ENCODE measurements at places on chromosomes 6 and 20.

DNA sequence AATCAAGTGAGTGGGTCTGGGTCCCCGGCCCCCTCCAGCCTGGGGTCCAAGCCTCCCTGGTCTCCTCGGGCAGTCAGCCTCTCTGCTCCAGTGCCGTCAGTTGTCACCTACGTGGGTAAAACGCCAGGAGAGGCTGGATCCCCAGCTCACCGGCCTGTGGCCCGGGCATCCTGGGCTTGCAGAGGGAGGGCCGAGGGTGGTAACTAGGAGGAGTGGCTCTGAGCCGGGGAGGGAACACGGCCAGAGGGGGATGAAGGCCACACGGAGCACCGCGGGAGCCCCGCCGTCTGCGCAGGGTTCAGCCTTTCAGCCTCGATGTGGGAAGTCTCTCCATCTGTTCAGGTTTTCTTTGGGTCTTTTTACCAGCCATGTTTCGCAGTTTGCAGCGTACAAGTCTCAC is 29.5 kb upstream of the BHLHE23 start:
- no peak for DNase-seq

- DNase-seq: no peak
These were observed 180.2 kb upstream of the PHACTR1 start for GRCh38 chr6:12536416-12536815.

GRCh38 chr20:8018958-8019245 is 659 bp downstream of the TMX4 start:
- no peak for DNase-seq

GRCh38 chr6:91167846-91168245 is 581.0 kb upstream of the MAP3K7 start:
- DNase-seq: no peak

DNA sequence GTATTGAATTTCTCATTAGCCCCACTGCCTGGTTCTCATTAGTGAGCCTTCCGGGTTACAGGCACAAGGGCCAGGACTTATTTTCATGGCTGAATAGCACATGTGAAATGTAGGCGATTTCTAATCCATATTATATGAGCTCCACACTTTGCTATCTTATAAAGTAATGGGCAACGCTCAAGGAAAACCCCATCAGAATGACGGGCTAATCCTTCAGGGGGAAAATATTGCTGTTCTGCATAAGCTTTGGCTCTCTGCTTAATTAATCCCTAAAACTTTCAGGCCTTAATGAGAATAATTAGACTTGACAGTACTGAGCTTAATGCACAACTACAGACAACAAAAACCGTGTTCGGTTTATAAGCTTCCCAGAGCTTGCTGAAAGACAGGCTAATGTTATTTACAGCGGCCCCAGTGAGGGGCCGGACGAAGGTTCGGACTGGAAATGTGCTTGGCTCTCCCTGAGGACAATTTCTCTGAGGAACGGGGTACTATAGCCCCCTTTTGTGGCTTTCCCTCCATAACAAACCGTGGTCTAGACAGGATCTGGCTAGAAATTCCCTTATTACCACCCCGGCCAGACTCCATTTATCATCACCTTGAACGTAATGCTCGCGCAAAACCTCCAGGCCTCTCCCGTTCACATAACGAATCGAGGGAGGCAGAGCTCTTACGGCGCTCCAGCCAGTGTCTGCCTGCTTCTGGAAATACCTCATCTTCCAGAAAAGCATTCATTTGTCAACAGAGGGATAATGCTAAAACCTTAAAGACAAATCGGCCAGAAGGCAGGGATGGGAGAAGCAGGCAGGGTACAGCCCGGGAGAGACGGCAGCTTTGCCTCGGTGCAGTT is 164.5 kb downstream of the CD83 start:
- no peak for DNase-seq

DNA sequence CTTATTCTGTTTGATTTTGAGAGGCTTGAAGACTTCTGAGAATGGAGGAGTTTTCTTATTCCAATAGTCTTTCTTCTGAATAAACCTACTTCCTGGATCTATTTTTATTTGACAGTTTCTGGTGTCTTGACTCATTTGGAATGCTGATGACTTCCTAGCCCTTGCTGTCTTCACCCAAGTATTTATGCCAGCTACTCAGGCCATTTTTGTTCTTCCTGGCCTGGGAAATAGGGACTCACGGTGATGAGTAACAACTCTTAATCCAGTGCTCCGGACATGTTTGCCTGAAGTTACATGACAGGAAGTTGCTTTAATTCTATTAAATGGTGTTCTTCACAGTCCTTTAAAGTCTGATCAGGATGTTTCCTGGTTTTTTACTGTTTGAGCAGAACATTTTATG is 272.1 kb upstream of the EYS start:
- peak; percentile 54 for DNase-seq

DNA sequence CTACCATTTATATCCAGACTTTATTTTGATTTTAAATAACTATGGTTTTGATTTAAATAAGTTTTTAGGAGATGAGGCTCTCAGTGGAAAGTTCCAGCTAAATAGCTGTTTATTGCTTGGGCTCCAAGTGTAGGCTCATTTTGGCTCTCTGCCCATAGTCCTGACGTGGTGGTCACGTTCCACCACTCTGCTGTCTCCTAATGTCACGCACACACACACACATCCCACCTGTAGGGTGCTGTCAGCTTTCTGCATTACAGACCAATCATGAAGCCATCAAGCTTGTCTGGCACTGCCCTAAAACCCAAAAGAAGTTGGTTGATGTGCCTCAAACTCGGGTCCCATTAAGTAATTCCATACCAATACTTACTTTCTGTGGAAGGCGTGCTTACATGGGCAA is 45.4 kb downstream of the PANK2 start:
- DNase-seq: no peak

DNA sequence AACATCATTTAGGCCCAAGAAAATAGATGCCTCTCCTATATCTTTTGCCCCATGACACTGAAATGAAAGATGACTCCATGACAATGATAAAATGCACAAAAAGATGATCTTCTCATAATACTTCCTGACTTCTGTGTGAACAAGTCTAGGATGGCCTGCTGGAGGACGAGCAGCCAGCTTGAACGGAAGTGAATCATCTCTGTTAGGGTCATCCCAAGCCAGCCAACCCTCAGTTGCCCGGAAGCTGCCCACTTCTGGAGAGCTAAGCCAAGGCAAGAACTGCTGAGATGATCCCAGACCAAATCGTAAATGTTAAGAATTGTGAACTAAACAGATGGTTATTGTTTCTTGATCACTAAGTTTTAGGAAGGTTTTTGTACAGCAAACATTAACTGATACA is 249.7 kb upstream of the HS3ST5 start:
- DNase-seq: no peak

DNA sequence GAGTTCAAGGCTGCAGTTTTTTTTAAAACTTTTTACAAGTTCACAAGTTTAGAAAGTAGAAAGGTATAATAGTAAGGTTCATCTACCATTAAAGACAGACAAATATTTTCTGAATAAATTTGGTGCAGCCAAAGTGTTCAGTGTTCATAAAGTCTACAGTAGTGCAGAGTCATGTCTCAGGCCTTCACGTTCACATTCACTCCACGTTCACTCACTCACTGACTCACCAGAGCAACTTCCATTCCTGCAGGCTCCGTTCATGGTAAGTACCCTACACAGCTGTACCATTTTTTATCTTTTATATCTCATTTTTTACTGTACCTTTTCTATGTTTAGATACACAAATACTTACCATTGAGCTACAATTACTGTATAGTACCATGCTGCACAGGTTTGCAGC is 67.6 kb downstream of the B4GALT5 start:
- peak; percentile 16 for DNase-seq

DNA sequence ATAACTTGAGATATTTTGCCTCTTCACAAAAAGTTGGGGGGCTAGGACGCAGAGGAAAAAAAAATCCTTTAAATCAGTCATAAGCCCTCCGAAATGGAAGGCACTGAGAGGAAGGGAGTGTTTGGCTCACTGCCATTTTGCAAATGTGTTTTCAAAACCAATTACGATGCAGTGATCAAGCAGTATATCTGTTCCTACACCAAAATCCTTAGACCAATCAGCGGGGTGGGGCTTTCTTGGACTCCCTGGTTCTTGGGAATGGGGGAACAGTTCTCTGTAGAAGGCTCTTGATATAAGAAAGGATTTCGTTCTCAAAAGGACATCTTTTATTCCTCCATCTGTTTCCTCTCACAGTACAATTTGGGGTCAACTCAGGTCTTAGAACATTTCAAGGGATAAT is 478.6 kb upstream of the JARID2 start:
- DNase-seq: no peak

DNA sequence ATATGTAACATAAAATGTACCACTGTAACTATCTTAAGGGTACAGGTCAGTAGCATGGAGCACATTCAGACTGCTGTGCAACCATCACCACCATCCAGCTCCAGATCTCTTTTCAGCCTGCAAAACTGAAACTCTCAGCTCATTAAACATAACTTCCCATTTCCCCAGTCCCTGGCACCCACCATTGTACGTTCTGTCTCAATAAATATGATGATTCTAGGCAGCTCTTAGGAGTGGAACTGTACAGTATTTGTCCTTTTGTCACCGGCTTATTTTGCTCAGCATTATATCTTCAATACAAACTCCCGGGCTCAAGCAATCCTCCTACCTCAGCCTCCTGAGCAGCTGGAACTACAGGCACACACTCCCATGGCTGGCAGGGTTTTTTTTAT is 1.5 kb downstream of the ZC3H12D start:
- DNase-seq: no peak

GRCh38 chr6:135796643-135797305 is 54.7 kb upstream of the PDE7B start:
- DNase-seq: no peak

DNA sequence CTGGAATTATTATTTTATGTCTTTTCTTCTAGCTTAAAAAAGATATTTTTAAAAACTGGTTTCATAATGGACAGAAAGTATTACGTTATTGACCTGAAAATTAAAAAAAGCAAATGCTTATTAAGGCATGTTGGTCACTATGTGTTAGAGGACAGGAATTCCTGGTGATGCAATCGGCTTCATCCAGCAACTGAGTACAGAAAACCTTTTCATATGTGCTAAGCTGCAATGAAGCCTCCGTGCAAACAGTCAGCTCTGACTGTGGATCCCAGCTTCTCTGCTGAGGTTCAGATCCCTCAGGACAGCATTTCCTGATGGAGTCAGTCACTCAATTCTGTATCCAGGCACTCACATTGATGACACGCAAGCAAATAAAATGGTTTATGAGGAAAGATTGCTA is 22.7 kb upstream of the BMP2 start:
- DNase-seq: no peak

GRCh38 chr6:5121479-5121878 is 36.3 kb downstream of the PPP1R3G start:
- no peak for DNase-seq

GRCh38 chr20:51511861-51512619 is 30.5 kb downstream of the NFATC2 start:
- no peak for DNase-seq

GRCh38 chr6:100924534-100925227 is 43.6 kb upstream of the ASCC3 start:
- DNase-seq: no peak

GRCh38 chr6:80872199-80872950 is 765.9 kb downstream of the BCKDHB start:
- peak; percentile 18 for DNase-seq
